ENCODE measurements at places on chromosomes 4 and X. TPM values are rescaled to one million over a fixed set of nuclear protein-coding genes. Genes with fewer than 3 reads are reported as not detected.

Gene PAGE1
- total RNA-seq: not detected

- H3K4me1 ChIP-seq: no peaks in the 10 kb centered on the region
- no peak overlapping the region for H3K27ac ChIP-seq
- no peaks in the 10 kb centered on the region for H3K36me3 ChIP-seq
- H3K4me3 ChIP-seq: no peak overlapping the region
- H3K27me3 ChIP-seq: no peaks in the 10 kb centered on the region
These were observed 297.3 kb downstream of the DHX15 start for GRCh38 chr4:24287096-24287495.

Gene GASK1B
- total RNA-seq: 56.7 TPM

DNA sequence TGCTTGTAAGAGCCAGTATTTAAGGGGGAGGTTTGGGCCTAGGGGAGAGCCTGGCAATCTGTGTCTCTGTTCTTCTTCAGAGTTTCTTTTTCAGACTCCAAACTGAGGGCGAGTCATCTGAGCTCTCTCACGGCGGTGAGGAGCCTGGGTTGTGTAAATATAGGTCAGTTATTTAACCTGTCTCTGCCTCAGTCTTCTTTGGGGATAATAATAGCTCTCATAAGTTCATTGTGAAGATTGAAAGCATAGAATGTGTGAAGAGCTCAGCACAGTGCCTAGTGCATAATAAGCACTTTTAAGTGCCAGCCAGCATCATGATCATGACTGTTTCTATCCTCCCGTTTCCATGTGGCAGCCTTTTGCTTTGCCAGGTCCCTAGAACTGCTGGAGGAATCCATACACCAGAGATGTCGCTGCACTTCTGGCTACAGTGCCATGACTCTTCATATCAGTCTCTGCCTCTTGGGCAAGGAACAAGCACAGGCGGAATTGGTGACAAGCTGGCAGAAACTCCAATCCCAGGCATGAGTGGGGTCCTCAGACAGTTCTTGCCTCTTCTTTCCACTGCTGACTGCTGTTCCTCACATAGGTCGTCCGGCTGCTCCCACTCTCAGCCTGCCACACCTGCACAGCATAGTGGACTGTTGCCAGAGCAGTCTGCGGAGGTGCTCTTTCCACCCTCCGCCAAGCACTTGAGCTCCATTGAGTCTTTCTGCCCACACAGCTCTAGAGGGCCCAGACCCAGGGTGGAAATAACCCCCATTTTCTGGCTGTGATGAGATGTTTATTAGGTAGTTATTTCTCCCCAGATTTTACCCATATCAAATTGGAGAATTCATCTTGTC is 103.7 kb upstream of the MAML3 start:
- H3K27me3 ChIP-seq: no peaks in the 10 kb centered on the region
- H3K4me3 ChIP-seq: no peak overlapping the region
- H3K36me3 ChIP-seq: no peaks in the 10 kb centered on the region
- H3K4me1 ChIP-seq: peaks cover 11% of the 10 kb centered on the region

Gene CT45A5
- not detected for total RNA-seq

GRCh38 chrX:134161162-134161561 is 75.8 kb upstream of the CCDC160 start:
- H3K4me3 ChIP-seq: no peak overlapping the region
- no peak for DNase-seq
- no peaks in the 10 kb centered on the region for H3K4me1 ChIP-seq

- no peaks in the 10 kb centered on the region for H3K27me3 ChIP-seq
- no peak overlapping the region for H3K27ac ChIP-seq
- H3K4me3 ChIP-seq: no peak overlapping the region
- H3K36me3 ChIP-seq: no peaks in the 10 kb centered on the region
- DNase-seq: no peak
These were observed 3.2 kb downstream of the DGKQ start for GRCh38 chr4:970046-970745.

- H3K36me3 ChIP-seq: no peaks in the 10 kb centered on the region
- no peaks in the 10 kb centered on the region for H3K4me1 ChIP-seq
- H3K27me3 ChIP-seq: no peaks in the 10 kb centered on the region
- H3K27ac ChIP-seq: peak overlapping the region; percentile 88
- DNase-seq: no peak
- H3K4me3 ChIP-seq: peak overlapping the region; percentile 73
These were observed 689 bp upstream of the OGT start for GRCh38 chrX:71532078-71532752.

GRCh38 chr4:77579406-77580076 is 26.1 kb upstream of the CXCL13 start:
- no peaks in the 10 kb centered on the region for H3K27me3 ChIP-seq
- H3K4me1 ChIP-seq: no peaks in the 10 kb centered on the region
- H3K27ac ChIP-seq: no peak overlapping the region
- no peak overlapping the region for H3K4me3 ChIP-seq
- H3K36me3 ChIP-seq: no peaks in the 10 kb centered on the region
- no peak for DNase-seq

Gene CLCN4
- total RNA-seq: 1.1 TPM

GRCh38 chrX:140065961-140066662 is 100.8 kb upstream of the CXorf66 start:
- no peaks in the 10 kb centered on the region for H3K27me3 ChIP-seq
- H3K4me1 ChIP-seq: no peaks in the 10 kb centered on the region
- DNase-seq: no peak
- H3K4me3 ChIP-seq: no peak overlapping the region

GRCh38 chrX:130916636-130917422 is 13.8 kb upstream of the ENOX2 start:
- no peak overlapping the region for H3K4me3 ChIP-seq
- no peaks in the 10 kb centered on the region for H3K27me3 ChIP-seq
- H3K27ac ChIP-seq: no peak overlapping the region
- DNase-seq: peak; percentile 26
- H3K4me1 ChIP-seq: no peaks in the 10 kb centered on the region

- no peaks in the 10 kb centered on the region for H3K27me3 ChIP-seq
- no peaks in the 10 kb centered on the region for H3K36me3 ChIP-seq
- no peaks in the 10 kb centered on the region for H3K4me1 ChIP-seq
- H3K4me3 ChIP-seq: no peak overlapping the region
- DNase-seq: no peak
- H3K27ac ChIP-seq: no peak overlapping the region
These were observed 56.9 kb downstream of the FAT1 start for GRCh38 chr4:186666750-186667149.

DNA sequence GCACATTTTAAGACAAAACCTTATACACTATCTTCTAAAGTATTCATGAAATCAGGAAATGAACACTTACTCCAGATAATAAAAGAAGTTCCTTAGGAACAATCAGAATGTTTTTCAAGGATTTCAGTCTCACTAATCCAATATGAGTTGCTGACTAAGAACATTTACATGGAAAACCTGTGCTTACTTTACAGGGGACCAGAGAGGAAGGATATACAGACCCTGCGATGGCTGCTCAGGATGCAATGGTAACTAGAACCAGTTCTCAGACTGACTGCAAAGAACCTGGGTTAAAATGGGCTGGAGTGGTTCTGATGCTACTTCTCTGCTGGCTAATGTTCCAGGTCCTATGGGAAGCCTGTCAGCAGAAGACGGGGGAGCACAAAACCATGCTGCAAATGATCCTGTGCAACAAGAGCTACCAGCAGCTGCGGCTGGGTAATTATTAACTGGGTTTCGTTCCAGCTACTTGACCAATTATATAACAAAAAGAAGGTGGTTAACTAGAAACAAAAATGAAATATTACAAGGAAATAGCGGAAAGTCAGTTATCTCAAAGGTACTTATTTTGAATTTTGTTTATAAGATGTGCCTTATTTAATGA is 85.3 kb downstream of the ANXA10 start:
- H3K4me3 ChIP-seq: no peak overlapping the region
- H3K4me1 ChIP-seq: no peaks in the 10 kb centered on the region
- no peaks in the 10 kb centered on the region for H3K36me3 ChIP-seq

GRCh38 chr4:10579648-10580047 is 104.9 kb downstream of the CLNK start:
- H3K36me3 ChIP-seq: no peaks in the 10 kb centered on the region
- DNase-seq: no peak
- no peaks in the 10 kb centered on the region for H3K27me3 ChIP-seq
- no peak overlapping the region for H3K27ac ChIP-seq
- no peak overlapping the region for H3K4me3 ChIP-seq

Gene FGF5
- total RNA-seq: not detected

GRCh38 chrX:42094218-42094617 is 170.9 kb upstream of the CASK start:
- H3K4me3 ChIP-seq: no peak overlapping the region
- no peak overlapping the region for H3K27ac ChIP-seq
- no peaks in the 10 kb centered on the region for H3K27me3 ChIP-seq
- no peaks in the 10 kb centered on the region for H3K4me1 ChIP-seq
- no peak for DNase-seq
- H3K36me3 ChIP-seq: no peaks in the 10 kb centered on the region

DNA sequence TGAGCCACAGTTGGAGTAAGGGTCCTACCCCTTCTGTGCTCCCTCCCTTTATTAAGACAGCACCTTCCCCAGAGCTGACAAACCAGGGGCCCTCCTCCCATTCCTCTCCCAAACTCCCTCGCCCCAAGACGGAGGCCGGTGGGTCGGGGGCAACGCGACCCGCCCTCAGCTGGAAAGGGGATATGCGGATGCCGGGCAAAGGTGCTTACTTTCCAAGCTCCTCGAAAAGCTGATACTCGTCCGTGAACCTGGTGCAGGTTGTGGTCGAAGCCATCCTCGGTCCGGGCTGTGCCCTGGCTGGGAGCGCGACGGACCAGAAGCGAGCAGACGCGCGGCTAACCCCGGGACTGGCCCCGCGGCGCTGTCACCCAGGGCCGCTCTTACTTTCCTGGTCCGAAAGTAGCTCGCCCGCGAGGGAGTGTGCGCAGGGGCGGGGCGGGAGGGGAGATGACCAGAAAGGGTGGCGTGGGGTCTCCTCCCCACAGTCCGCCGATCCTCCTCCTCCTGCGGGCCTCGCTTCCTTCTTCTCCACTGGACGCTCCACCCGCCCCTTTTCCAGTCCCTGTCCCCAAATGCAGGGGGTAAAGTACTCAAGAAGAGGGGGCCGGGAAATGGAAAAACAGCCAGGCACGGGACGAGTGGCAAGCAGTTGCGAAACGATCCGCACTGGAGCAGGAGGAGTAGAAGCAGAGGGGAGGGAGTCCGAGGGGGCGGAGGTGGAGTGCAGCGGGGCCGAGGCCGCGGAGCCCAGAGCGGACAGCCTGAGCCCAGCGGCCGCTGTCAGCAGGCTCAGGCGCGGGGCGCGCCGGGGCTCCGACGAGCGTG is 531 bp downstream of the CAMK2D start:
- H3K27me3 ChIP-seq: no peaks in the 10 kb centered on the region
- no peaks in the 10 kb centered on the region for H3K36me3 ChIP-seq
- peak overlapping the region; percentile 92 for H3K4me3 ChIP-seq
- H3K4me1 ChIP-seq: peaks cover 6% of the 10 kb centered on the region
- peak overlapping the region; percentile 97 for H3K27ac ChIP-seq
- DNase-seq: peak; percentile 81

GRCh38 chr4:166064721-166065120 is 191.7 kb downstream of the TLL1 start:
- H3K4me1 ChIP-seq: no peaks in the 10 kb centered on the region
- no peaks in the 10 kb centered on the region for H3K27me3 ChIP-seq
- no peaks in the 10 kb centered on the region for H3K36me3 ChIP-seq
- H3K4me3 ChIP-seq: no peak overlapping the region

GRCh38 chr4:122341886-122342285 is 36.9 kb upstream of the ADAD1 start:
- H3K4me1 ChIP-seq: no peaks in the 10 kb centered on the region
- no peak for DNase-seq
- no peaks in the 10 kb centered on the region for H3K27me3 ChIP-seq
- no peaks in the 10 kb centered on the region for H3K36me3 ChIP-seq

Gene FRMD7
- 1.6 TPM for total RNA-seq

- no peak for DNase-seq
- no peak overlapping the region for H3K4me3 ChIP-seq
- no peaks in the 10 kb centered on the region for H3K4me1 ChIP-seq
- no peaks in the 10 kb centered on the region for H3K36me3 ChIP-seq
These were observed 72.0 kb upstream of the DHRSX start for GRCh38 chrX:2572740-2573139.

Gene P2RY8
- not detected for total RNA-seq

DNA sequence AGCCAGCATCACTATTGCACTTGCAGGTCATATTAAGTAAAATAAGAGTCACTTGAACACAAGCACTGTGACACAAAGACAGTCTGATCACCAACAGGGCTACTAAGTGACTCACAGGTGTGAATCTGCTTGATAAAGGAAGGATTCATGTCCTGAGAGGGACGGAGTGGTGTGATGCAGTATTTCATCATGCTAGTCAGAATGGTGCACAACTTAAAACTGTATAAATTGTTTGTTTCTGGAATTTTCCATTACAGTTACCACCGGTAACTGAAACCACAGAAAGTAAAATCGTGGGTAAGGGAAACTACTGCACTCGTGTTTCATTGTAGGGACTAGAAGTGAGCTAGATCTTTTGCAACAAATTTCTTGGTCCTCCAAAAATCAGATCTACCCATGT is 109.7 kb downstream of the ELOVL6 start:
- no peak overlapping the region for H3K4me3 ChIP-seq
- no peaks in the 10 kb centered on the region for H3K4me1 ChIP-seq
- no peaks in the 10 kb centered on the region for H3K36me3 ChIP-seq
- no peak overlapping the region for H3K27ac ChIP-seq
- H3K27me3 ChIP-seq: no peaks in the 10 kb centered on the region

DNA sequence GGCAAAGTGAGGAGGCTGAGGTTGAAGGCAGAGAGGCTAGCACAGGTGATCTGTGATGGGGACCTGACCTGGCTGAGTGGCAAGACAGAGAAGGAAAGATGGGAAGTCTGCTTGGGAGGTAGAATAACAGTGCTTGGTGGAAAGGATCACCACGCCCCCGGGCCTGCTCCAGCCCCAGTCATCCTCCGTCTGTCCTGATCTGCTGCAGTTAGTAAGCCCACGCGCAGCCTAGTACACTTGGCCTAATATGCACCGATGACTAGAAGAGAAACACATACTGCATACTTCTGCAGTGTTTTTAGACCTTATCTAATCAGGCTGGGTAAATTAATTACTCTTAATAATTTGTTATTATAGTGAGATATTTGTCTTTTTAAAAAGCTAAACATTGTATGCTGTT is 103.7 kb upstream of the KLF3 start:
- no peaks in the 10 kb centered on the region for H3K4me1 ChIP-seq
- no peak overlapping the region for H3K4me3 ChIP-seq
- no peak for DNase-seq
- no peaks in the 10 kb centered on the region for H3K36me3 ChIP-seq
- H3K27me3 ChIP-seq: no peaks in the 10 kb centered on the region
- no peak overlapping the region for H3K27ac ChIP-seq

GRCh38 chr4:17613761-17614415 is 553 bp upstream of the MED28 start:
- peak overlapping the region; percentile 87 for H3K27ac ChIP-seq
- H3K4me1 ChIP-seq: peaks cover 14% of the 10 kb centered on the region
- H3K27me3 ChIP-seq: no peaks in the 10 kb centered on the region
- peak overlapping the region; percentile 91 for H3K4me3 ChIP-seq
- H3K36me3 ChIP-seq: no peaks in the 10 kb centered on the region

Gene HS6ST2
- total RNA-seq: 2.1 TPM

Gene NIPAL1
- total RNA-seq: not detected

- H3K36me3 ChIP-seq: no peaks in the 10 kb centered on the region
- peaks cover 8% of the 10 kb centered on the region for H3K4me1 ChIP-seq
- H3K4me3 ChIP-seq: no peak overlapping the region
- H3K27me3 ChIP-seq: no peaks in the 10 kb centered on the region
- DNase-seq: no peak
These were observed 11.9 kb downstream of the ENPEP start for GRCh38 chr4:110487873-110488272.

- H3K27ac ChIP-seq: peak overlapping the region; percentile 71
- no peaks in the 10 kb centered on the region for H3K27me3 ChIP-seq
- H3K4me3 ChIP-seq: peak overlapping the region; percentile 42
- no peaks in the 10 kb centered on the region for H3K36me3 ChIP-seq
- no peaks in the 10 kb centered on the region for H3K4me1 ChIP-seq
These were observed 1.3 kb downstream of the NEXMIF start for GRCh38 chrX:74923942-74924448.

Gene FHIP1A
- total RNA-seq: 8.8 TPM
